Colonic mucosa (tissue), 4 donors: ENCODE measurements at places on chromosomes 12 and 14. TPM values are rescaled to one million over a fixed set of nuclear protein-coding genes. Genes with fewer than 3 reads are reported as not detected.

The REM2 gene
- 0.24 TPM for total RNA-seq

DNA sequence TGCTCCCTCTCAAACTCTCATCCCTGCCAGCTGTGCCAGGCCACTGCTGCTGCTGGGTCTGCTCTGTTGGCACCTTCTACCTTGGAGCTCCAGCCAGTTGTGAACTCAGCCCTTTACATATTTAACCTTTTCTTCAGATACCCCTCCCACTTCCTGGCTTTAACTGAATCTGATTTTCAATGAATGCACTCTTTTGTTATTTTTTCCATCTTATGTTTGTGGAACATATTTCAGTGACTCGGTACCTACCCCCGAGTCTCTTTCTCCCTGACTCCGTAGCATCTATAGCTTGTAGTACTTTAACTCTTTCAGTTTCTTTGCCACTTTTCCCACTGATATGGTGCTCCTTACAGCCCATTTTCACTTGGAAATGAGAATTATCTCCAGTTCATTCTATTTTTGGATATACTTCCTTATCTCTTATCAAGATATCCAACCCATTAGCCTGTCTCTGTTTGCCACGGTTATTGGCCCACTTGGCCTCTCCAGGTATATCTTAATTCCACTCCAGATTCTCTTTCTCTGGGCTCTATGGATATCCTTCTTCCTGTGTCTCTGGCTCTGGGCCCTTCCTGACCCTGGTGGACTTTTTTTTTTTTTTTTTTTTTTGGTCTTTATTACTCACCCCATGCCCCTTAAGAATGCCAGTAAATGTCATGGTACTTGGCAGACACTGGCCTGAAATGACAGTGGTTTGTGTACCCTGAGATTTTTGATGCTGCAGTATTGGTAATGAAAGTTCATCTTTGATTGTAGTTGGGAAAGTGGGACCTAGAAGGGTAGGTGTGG is 62.7 kb downstream of the PELI2 start:
- H3K4me1 ChIP-seq: no peaks in the 10 kb centered on the region
- DNase-seq: no peak
- no peak overlapping the region for H3K27ac ChIP-seq
- no peak overlapping the region for H3K4me3 ChIP-seq
- no peaks in the 10 kb centered on the region for H3K27me3 ChIP-seq
- H3K36me3 ChIP-seq: no peaks in the 10 kb centered on the region

The TPH2 gene
- not detected for total RNA-seq

DNA sequence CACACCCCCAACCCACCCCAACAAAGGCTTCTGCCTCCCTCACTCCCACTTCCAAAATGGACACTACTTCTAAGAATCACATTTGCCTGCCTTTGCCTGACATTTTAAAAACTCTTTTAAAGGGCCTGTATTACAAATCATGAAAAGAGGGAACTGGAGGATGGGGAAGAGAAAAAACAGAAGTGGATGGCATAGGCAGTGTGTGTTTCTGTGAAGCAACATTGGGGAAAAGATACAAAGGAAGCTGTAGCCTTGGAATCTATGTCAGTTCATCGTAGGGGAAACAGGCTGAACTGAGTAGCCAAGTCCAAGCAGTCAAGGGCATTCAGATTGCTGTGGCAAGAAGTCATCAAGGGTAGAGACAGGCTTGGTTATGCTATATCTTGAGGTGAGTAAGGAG is 273.9 kb downstream of the BTG1 start:
- no peaks in the 10 kb centered on the region for H3K36me3 ChIP-seq
- no peaks in the 10 kb centered on the region for H3K27me3 ChIP-seq
- no peak for DNase-seq
- no peak overlapping the region for H3K4me3 ChIP-seq
- H3K27ac ChIP-seq: no peak overlapping the region
- H3K4me1 ChIP-seq: no peaks in the 10 kb centered on the region

The DTX1 gene
- 0.82 TPM for total RNA-seq

- H3K27ac ChIP-seq: no peak overlapping the region
- DNase-seq: no peak
- no peaks in the 10 kb centered on the region for H3K27me3 ChIP-seq
- no peak overlapping the region for H3K4me3 ChIP-seq
- H3K36me3 ChIP-seq: no peaks in the 10 kb centered on the region
Measured at GRCh38 chr12:130413909-130414308, 76.2 kb downstream of the PIWIL1 start.

GRCh38 chr12:26467351-26467750 is 272.0 kb downstream of the SSPN start:
- no peak overlapping the region for H3K27ac ChIP-seq
- H3K4me3 ChIP-seq: no peak overlapping the region

- H3K27me3 ChIP-seq: no peaks in the 10 kb centered on the region
- peaks cover 4% of the 10 kb centered on the region for H3K4me1 ChIP-seq
- DNase-seq: no peak
- H3K27ac ChIP-seq: no peak overlapping the region
Measured at GRCh38 chr12:27537855-27538675, 14.1 kb downstream of the PPFIBP1 start.

- no peak for DNase-seq
- H3K4me1 ChIP-seq: no peaks in the 10 kb centered on the region
- no peaks in the 10 kb centered on the region for H3K36me3 ChIP-seq
- H3K27ac ChIP-seq: no peak overlapping the region
Measured at GRCh38 chr12:8622646-8623045, 10.0 kb upstream of the AICDA start.

- H3K4me1 ChIP-seq: no peaks in the 10 kb centered on the region
- no peak overlapping the region for H3K4me3 ChIP-seq
- no peak for DNase-seq
- no peaks in the 10 kb centered on the region for H3K27me3 ChIP-seq
Measured at GRCh38 chr12:64746663-64747062, 12.5 kb downstream of the GNS start.

The SLC10A1 gene
- total RNA-seq: not detected

The OR4L1 gene
- not detected for total RNA-seq

DNA sequence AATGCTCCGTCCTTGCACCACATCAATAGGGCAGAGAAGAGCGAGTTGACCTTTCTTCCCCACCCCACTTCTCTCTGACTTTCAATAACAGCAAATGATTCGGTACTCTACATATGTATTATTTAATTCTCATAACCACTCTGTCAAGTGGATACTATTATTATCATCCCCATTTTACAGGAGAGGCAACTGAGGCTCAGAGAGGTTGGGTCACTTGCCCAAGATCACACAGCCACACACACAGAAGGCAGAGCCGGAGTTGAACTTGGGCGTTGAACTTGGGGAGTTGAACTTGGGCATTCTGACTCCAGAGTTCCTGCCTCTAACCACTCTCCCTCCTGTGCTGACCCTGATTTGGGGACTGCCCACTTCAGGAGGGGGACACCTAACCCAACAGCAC is 659 bp downstream of the MYL2 start:
- no peak for DNase-seq
- no peaks in the 10 kb centered on the region for H3K36me3 ChIP-seq
- H3K4me3 ChIP-seq: no peak overlapping the region
- no peaks in the 10 kb centered on the region for H3K27me3 ChIP-seq
- no peaks in the 10 kb centered on the region for H3K4me1 ChIP-seq

- no peaks in the 10 kb centered on the region for H3K36me3 ChIP-seq
- no peaks in the 10 kb centered on the region for H3K27me3 ChIP-seq
- DNase-seq: no peak
- no peak overlapping the region for H3K27ac ChIP-seq
- H3K4me1 ChIP-seq: no peaks in the 10 kb centered on the region
Measured at GRCh38 chr12:70576341-70577282, 60.6 kb downstream of the PTPRB start.

DNA sequence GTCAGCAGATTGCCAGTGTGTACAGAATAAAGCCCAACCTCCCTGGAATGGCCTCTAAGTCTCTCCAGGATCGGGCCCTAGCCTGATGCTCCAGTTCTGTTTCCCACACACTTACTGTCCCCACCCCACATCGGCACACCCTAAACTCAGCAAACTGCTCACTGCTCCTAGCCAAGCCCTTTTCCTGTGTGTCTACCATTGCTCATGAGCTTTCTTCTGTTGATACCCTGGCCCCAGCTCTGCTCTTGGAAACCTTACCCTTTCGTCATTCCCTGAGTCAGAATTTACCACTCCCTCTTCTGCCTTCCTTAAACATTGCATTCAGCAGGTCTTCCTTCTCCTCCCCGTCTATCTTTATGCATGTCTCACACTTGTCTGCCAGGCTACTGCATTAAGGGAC is 158.9 kb downstream of the TMX1 start:
- no peak overlapping the region for H3K27ac ChIP-seq
- no peak for DNase-seq
- no peaks in the 10 kb centered on the region for H3K27me3 ChIP-seq
- no peak overlapping the region for H3K4me3 ChIP-seq

- H3K27me3 ChIP-seq: no peaks in the 10 kb centered on the region
- peaks cover 20% of the 10 kb centered on the region for H3K4me1 ChIP-seq
- no peak overlapping the region for H3K4me3 ChIP-seq
- H3K27ac ChIP-seq: peak overlapping the region; percentile 62
Measured at GRCh38 chr14:58751788-58752187, 114.0 kb downstream of the DACT1 start.

- peak overlapping the region; percentile 92 for H3K27ac ChIP-seq
- no peak overlapping the region for H3K4me3 ChIP-seq
- DNase-seq: no peak
- H3K36me3 ChIP-seq: no peaks in the 10 kb centered on the region
- H3K4me1 ChIP-seq: peaks cover 47% of the 10 kb centered on the region
- no peaks in the 10 kb centered on the region for H3K27me3 ChIP-seq
Measured at GRCh38 chr12:122104844-122105243, 26.3 kb downstream of the MLXIP start.

GRCh38 chr14:81231540-81231939 is 10.8 kb upstream of the GTF2A1 start:
- no peak overlapping the region for H3K27ac ChIP-seq
- H3K36me3 ChIP-seq: no peaks in the 10 kb centered on the region
- no peak for DNase-seq
- no peak overlapping the region for H3K4me3 ChIP-seq

DNA sequence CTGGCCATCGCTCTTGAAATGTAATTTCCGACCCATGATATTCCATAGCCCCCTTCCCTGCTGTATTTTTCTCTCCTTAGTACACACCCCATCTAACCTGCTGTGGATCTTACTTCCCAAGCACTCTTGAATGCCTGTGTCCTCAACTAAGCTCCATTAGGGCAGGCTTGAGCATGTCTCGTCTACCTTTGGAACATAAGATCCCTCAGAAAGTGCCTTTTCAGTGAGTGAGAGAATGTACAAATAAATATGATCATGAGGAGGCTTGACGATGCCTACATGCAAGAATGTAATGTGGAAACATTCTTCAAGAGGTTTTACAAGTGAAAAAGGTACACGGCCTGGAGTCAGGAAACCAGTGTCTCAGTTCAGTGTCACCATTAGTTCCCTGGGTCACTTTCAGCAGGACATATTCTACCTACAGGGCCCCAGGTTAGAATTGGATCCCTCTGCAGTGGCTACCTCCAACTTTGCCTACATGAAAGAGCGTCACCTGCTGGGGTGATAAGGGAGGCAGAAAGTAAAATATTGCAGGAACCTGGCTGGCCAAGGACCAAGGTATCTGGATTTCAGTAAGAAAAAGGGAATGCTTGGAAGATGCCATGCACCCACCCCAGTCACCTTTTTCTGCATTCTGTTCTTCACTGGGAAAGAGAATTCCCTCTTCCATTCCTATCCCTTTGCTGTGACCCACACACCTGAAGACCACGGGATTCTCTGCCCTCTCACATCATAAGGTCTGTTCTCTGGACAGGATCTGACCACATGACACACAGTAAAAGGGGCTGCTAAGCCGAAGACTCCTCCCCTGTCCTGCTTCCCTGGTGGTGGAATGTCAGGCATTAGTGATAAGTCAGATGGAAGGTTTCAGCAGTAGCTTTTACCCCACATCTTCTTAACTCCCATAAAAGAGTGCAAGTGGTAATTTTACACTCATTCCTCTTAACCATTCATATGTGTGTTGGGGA is 24.6 kb upstream of the SERPINA1 start:
- no peak overlapping the region for H3K27ac ChIP-seq
- no peak for DNase-seq
- H3K36me3 ChIP-seq: no peaks in the 10 kb centered on the region
- H3K27me3 ChIP-seq: no peaks in the 10 kb centered on the region
- H3K4me1 ChIP-seq: peaks cover 3% of the 10 kb centered on the region

DNA sequence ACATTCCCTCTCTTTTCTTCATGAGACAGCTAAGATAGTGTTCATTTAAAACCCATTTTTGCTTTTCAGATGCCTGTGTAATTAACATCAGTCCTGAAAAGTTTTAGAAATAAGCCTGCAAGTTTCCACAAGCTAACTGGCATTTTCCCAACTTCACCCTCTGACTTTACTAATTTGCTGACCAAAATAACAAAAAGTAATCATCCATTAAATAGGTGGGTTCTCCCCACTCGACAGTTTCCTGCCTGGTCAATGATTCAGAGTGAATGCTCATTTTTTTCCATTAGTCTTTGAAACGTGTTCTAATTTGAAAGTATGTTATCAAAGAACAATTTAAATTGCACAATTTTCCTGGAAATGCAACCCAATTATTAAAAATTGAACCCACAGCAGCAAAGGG is 23.6 kb downstream of the NELL2 start:
- no peaks in the 10 kb centered on the region for H3K36me3 ChIP-seq
- no peak overlapping the region for H3K4me3 ChIP-seq

- peak; percentile 91 for DNase-seq
- H3K27me3 ChIP-seq: peaks cover 29% of the 10 kb centered on the region
- H3K4me1 ChIP-seq: no peaks in the 10 kb centered on the region
Measured at GRCh38 chr12:6825398-6826124, 2.6 kb upstream of the P3H3 start.

The GYS2 gene
- total RNA-seq: not detected

GRCh38 chr12:752695-753610 is 574 bp downstream of the WNK1 start:
- DNase-seq: peak; percentile 60
- peak overlapping the region; percentile 98 for H3K27ac ChIP-seq
- peaks cover 11% of the 10 kb centered on the region for H3K4me1 ChIP-seq
- no peaks in the 10 kb centered on the region for H3K27me3 ChIP-seq
- H3K36me3 ChIP-seq: no peaks in the 10 kb centered on the region

- no peak overlapping the region for H3K4me3 ChIP-seq
Measured at GRCh38 chr12:13204428-13204827, 7.9 kb downstream of the EMP1 start.

DNA sequence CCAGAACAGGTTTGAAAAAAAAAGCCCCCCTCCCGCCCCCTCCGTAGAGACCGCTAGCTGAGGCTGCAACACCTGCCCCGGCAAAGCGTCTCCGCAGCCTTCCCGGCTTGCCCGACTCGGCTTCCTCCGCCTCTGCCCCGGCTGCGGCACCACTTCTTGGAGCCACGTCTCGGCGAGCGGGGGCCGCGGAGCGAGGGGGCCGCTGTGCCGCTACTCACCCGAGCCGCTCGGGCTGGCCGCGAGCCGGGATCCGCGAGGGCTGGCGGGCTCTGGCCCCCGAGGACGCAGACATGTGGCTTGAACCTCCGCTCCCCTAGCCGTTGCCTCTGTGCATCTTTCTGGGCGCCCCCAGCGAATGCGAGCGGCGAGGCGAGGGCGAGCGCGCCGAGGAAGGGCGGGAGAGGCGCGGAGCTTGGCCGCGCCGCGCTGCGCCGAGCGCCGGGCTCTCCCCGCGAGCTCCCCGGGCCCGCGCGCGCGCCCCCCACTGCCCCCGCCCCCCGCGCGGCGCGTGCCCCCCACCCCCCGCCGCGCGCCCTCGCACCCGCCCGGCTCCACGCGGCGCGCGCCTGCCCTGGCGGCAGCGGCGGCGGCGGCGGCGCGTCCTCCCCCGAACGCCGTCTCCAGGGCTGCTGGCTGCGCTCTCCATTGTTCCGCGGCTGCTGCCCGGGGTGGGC is 249.5 kb downstream of the APAF1 start:
- no peak overlapping the region for H3K27ac ChIP-seq
- no peaks in the 10 kb centered on the region for H3K36me3 ChIP-seq
- H3K27me3 ChIP-seq: peaks cover 29% of the 10 kb centered on the region
- no peaks in the 10 kb centered on the region for H3K4me1 ChIP-seq
